ENCODE measurements at places on chromosomes 2 and 18.

DNA sequence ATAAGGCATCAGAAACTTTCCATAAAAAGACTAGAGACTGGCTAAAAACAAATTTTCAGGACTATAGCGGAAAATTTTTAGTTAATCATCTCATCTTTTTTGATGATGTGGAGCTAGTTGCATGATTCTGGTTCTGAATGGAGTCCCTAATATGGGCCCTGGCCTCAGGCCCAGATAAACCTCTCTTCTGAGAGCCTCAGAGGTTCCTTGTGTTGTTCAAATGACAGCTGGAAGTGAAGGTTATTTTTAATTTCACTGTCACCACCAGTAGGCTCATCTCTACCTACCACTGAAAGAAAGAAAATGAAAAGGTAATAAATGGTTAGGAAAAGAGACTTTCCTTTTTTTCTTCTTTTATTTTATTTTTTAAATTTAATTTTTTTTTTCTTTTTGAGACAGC, 75.9 kb downstream of the EVA1A start:
- DNase-seq: no peak

- no peak for DNase-seq
Observed at GRCh38 chr2:102235042-102235473, 48.2 kb downstream of the IL1RL2 start.

DNA sequence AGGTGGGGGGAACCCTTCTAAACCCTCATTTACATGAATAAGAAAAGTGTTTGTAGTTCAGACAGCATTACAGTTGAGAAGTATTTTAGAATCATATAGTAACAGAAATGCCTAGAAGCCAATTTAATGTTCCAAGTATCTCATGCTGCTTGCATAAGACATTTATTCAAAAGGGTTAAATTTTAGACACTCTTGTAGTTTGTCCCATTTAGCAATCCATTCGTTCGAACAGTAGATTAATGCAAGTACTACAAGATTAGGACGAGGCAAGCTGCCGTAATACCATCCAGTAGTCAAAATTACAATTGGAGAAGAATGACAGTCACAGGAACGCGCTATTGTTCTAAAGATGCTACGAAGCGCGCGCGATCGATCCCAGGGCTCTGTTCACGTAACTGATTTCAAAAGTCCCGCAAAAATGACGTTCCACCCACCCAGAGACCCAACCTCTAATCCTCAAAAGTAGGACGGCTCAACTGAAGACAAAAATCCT, 1.2 kb downstream of the TMEM237 start:
- no peak for DNase-seq

GRCh38 chr2:235666213-235666781, 172.5 kb downstream of the AGAP1 start:
- DNase-seq: no peak

GRCh38 chr18:11150271-11150615, 874 bp upstream of the PIEZO2 start:
- DNase-seq: no peak

GRCh38 chr18:74869904-74870863, 272.5 kb downstream of the ZNF407 start:
- DNase-seq: no peak

GRCh38 chr18:10775026-10775425, 249.2 kb downstream of the NAPG start:
- no peak for DNase-seq

GRCh38 chr2:24169023-24169422, 5.8 kb upstream of the FAM228A start:
- DNase-seq: no peak

GRCh38 chr2:190318931-190319554, 583 bp downstream of the HIBCH start:
- DNase-seq: no peak

DNA sequence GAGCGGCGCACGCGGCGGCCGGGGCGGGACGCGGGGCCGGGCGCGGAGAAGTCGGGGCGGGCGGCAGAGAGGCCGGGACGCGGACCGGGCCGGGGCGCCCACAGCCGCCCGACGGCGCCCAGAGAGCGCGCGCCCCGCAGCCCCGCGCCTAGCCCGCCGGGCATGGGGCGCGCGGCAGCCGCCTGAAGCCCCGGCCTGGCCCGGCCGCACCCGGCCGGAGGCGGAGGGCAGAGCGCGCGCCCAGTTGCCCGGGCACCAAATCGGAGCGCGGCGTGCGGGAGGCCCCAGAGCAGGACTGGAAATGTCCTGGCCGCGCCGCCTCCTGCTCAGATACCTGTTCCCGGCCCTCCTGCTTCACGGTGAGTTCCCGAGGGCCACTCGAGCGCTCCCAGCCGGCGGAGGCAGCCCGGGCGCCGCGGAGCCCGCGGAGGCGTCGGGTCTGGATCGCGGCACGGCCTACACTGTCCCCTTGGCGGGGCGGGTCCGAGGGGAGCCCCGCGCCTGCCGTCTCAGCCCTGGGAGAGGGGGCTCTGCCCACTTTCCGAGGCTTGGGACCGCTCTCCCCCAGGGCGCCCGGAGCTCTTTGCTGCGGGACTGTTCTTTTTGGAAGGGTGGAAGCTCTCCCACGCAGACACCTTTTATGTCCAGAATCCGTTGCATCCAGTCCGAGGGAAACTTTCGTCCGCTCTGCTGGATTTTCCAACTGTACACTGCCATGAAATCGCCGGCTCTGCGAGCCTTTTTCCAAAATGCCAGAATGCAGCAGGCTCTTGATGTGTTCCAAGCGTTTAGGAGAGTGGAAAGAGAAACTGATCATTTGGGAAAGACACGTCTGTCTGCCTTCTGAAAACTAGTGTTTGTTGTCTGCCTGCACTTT, 484 bp downstream of the APCDD1 start:
- DNase-seq: no peak

- DNase-seq: no peak
Observed at GRCh38 chr2:45739796-45740485, 88.5 kb downstream of the PRKCE start.

GRCh38 chr2:43854671-43855070, 15.9 kb downstream of the ABCG8 start:
- DNase-seq: no peak

- no peak for DNase-seq
Observed at GRCh38 chr2:237556773-237557632, 9.4 kb upstream of the PRLH start.

DNA sequence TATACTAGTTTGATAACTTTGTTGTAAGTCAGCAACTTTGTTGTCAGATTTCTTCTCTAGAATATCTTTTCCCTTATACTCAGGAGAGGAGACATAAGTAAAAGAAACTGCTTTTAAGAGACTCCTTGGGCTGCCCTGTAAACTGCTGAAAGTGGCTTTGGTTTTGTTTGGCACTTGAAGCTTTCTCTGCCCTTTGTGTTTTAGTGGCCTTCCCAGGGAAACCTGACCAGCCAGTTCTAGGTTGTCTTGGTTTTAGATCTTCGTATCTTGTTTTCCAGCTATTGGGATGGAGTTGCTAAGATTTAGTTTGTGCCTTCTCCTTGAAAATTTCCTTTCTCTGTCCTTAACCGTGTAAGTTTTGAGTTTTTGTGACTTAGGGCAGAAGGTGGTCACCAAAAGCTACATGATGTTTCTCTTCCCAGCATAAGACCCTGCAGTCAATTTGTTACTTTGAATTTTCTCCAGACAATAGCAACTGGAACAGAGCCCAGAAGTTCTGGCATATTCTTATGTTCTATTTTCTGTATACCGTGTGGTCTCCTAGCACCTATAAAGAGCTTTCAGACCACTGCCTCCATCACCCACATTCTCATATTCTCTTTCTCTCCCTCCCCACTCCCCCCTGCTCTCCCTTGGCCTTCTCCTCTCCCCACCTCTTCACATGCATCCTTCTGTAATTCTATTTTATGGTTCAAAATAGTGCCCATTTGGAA, 81.1 kb downstream of the BOLA3 start:
- no peak for DNase-seq

DNA sequence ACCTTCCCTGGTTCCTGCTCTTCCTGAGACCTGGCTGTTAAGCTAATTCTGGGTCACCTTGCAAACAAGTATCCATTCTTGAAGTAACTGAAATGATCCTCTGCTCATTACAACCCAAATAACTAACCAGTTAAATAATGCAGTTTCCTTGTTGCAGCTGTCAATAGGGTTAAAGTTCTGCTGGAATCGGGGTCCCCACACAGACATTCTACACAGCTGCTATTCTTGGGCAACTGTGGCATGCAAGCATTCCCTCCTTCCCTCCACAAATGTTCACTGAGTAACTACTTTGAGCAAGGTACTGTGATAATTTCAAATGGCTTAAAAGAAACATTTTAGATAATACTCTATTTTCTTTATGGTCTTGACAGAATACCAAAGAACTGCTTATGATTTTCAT, 17.1 kb downstream of the RBKS start:
- DNase-seq: no peak

GRCh38 chr2:9883897-9884296, 40.6 kb downstream of the TAF1B start:
- DNase-seq: no peak

DNA sequence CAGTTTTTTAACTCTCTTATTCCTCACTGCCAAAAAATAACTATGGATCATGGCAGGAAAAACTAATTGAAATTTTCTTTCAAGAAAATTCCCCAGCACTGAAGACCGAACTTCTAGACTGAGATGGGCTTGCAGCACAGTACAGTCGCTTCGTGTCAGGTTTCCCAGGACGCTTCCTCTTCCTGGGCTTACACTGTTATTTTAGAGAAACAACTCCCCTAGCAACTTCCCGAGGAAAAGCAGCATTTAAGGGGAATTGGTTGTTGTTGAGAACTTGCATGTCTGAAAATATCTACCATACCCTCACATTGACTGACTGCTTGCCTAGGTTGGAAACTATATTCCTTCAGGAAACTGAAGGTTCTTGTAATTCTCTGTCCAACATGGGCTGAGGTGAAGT, 95.8 kb downstream of the NOL10 start:
- no peak for DNase-seq

GRCh38 chr2:147424766-147425165, 420.1 kb upstream of the ACVR2A start:
- DNase-seq: no peak

DNA sequence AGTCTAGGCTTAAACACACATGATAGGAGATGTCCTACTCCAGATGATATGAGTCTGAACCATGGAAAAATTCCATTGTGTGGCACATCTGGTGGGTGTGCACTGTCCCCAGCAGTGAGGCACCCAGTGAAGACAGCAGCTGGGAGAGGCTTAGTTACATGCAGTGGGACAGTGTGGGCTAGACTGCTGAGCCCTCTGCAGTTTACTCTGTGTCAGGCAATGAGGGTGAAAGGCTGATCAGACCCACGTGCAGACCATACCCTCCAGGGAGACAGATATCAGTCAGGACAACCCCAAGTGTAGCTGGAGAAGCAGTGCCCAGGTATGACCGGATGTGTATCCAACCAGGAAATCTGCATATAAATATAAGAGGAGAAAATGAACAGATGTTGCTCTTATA, 13.4 kb downstream of the IL37 start:
- DNase-seq: no peak

Data from cortex of kidney (tissue), 1 donor.